Activated naive CD4-positive, alpha-beta T cell treated with anti-CD3 and anti-CD28 coated beads, Interleukin-2, amount 50 U/mL, for 72 hours (primary cell): ENCODE measurements at places on chromosomes 2 and 18. TPM values are rescaled to one million over a fixed set of nuclear protein-coding genes. Genes with fewer than 3 reads are reported as not detected.

COL5A2 gene
- total RNA-seq, result 2.9 TPM

TMEM163 gene
- total RNA-seq, result 0.16 TPM

PLCD4 gene
- total RNA-seq, result 0.36 TPM

ERFE gene
- 0.60 TPM for total RNA-seq

DNA sequence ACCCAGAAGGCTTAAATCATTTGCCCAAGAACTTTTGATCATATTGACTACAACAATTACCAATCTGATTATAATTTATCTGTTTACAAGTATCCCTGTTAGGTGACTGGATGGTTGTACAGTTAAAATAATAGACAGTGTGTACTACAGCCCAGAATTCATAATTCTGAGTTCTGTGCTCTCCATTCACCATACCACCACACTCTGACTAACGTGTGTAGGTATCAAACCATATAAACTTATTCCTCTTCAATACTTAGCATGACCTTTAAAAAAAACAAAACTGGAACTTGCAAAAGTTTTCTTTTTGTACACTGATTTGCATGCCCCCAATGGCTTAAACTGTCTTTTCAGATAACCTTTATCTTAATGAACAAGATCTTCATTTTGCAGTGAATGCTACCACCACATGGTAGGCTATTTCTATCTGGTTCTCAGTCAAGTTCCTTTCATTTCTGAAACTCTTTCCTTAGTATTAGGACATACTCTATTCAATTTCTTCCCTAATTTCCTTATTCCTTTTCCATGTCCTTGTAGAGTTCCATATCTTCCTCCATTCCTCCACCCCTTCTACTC, 50.9 kb downstream of the SOS1 start:
- DNase-seq, result no peak

GRCh38 chr18:59461171-59461570, 102.1 kb upstream of the LMAN1 start:
- DNase-seq, result no peak

- no peak for DNase-seq
Observed at GRCh38 chr2:241033336-241033987, 35.0 kb downstream of the SNED1 start.

DNA sequence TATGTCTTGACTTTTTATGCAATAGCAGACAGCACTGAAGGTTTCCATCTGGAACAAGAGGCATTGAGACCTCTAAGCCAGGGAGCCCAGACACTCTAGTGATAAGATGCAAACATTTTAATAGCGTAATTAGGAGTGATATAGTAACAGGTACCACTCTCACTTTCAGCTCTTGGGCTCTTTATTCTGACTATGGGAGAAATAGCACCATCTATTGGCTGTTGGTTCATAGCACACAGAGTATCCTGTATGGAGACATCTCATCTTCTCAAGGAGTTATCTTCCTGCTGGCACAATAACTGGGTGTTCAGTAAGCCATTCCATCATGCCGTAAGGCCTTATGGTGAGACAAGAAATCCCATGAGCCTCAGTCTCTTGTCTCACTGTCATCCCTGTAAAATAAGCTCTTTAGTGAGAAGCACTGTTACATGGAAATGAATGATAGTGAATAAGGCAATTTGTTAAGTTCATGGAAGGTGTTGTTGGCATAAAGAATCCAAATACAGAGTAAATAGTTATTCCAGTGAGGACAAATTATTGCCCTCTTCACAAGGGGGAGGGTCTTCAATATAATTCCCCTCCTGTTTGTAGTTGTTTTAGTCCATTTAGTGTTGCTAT, 48.3 kb downstream of the THUMPD2 start:
- no peak for DNase-seq

GRCh38 chr2:112229348-112229747, 25.5 kb downstream of the ZC3H8 start:
- no peak for DNase-seq

GRCh38 chr2:148726228-148726627, 81.7 kb downstream of the EPC2 start:
- no peak for DNase-seq

GRCh38 chr2:138238908-138239307, 262.7 kb upstream of the SPOPL start:
- DNase-seq, result no peak

GRCh38 chr2:70412294-70413070, 110.6 kb upstream of the FAM136A start:
- no peak for DNase-seq

DNA sequence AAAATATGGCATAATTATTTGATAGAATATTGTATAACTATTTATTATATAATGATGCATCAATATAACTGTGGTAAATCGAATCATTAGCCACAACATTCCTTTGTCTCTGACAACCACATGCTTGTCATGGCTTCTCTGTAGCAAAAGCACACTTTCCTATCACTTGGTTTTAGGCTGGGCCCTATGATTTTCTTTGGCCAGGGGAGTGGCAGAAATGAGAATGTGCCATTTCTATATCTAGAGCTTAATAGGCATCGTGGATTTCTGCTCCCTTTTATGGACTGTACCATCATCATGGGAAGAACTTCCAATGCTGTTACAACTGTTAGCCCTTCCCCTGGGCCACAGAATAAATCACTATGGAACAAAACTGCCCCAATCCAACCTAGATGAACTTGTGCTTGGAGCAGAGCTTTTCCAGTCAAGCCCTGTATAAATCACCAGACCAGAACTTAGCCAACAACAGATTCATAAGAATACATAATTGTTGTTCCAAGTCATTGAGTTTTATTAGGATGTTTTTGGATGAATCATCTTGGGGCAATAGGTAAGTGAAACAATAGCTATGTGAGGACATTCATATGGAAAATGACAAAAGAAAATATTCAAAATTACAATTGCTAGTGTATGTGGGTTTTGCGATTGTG, 715.8 kb downstream of the ERBB4 start:
- no peak for DNase-seq

DNA sequence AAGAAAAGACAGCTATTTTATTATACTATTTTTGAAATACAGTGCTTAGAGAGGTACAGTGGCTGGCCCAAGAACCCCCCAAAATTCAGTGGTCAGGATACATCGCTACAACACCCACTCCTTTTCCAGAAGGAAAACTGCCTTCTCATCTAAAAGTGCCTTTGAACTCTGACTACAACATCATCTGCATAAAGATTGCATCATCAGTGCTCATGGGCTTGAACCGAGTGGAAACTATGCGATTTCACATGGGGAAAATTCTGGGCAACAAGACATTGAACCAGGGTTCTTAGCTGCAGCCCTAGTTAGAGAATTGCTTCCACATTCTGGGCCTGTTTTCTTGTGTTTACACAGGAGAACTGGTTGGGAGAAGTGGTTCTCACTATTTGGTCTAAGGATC, 294.6 kb upstream of the SLC14A2 start:
- no peak for DNase-seq

DNA sequence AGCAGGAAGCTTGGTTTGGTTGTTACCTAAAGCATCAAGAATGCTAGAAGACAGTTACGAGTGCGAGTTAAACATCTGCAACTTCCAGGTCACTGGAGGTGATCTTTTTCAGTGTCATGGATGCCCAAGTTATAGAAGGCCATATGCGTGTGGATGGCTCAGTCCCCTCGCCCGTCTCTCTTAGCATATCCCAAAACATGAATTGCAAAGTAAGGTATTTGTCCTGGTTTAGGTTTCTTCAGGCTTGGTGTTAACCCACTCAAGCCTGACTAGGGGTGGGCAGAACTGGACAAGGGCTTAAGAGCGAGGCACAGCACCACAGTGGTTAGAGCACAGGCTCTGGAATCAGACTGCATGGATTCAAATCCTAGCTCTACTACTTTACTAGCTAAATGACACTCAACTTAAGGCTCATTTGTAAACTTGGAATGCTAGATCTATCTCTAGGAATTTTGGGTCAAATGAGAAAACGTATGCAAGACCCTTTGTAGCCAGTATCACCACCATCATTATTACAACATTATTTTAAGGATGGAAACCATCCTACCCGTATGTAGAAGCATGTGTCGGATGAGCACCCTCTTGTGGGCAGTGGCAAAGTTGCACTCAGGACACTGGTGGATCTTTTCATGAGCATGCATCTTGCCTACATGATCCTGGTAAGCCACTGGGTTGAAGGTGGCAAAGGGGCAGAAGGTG, 11.2 kb downstream of the ZNF142 start:
- no peak for DNase-seq

DNA sequence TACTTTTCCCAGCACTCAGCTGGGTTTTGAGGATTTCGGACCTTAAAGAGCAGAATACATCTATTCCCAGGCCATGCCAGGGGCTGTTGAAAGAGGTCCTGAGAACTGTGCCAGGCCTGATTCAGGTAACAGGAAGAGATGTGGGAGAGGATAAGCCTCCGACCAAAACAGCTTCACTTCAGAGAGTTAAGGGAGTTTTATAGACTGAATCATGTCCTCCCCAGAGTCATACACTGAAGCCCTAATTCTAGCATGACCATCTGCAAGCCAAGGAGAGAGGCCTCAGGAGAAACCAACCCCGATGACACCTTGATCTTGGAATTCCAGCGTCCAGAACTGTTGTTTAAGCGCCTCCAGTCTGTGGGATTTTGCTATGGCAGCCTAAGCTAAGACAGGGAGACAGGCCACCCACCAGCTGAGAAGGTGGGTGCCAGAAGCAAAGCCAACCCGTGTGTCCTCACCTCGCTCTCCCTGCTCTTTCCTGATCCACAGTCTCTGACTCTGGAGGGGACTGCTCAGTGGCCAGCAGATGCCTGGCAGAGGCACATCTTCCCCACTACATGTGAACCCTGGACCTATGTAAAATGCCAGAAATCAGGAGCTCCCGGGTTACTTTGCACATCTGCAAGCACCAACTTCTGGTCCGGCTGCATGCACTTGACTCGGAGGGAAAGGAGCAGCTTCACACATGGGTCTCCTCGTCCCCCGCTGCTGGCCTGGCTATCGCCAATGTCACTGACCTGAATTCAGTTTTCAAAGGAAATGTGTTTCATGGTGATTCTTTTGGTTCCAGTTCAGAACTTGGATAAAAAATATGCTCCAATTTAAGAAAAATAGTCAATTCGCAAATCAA, 116.8 kb upstream of the EPC2 start:
- no peak for DNase-seq

DNA sequence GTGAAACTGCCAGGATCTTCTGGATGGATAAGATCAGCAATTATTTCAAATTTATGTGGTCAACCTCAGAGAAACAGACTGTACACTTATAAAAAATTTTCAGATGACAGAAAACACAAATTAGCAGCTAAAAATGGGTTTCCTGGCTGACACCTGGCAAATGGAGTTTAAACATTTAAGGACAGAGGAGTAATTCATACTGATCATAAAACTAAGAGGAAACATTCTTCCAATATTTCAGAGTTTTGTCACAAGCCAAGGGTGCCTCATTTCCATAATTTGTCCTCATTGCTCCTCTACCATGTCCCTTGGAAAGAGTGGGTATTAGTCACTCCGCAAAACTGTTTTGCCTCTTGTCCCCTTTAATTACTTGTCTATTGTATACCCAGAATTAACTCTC, 70.2 kb downstream of the TMEFF2 start:
- no peak for DNase-seq

DNA sequence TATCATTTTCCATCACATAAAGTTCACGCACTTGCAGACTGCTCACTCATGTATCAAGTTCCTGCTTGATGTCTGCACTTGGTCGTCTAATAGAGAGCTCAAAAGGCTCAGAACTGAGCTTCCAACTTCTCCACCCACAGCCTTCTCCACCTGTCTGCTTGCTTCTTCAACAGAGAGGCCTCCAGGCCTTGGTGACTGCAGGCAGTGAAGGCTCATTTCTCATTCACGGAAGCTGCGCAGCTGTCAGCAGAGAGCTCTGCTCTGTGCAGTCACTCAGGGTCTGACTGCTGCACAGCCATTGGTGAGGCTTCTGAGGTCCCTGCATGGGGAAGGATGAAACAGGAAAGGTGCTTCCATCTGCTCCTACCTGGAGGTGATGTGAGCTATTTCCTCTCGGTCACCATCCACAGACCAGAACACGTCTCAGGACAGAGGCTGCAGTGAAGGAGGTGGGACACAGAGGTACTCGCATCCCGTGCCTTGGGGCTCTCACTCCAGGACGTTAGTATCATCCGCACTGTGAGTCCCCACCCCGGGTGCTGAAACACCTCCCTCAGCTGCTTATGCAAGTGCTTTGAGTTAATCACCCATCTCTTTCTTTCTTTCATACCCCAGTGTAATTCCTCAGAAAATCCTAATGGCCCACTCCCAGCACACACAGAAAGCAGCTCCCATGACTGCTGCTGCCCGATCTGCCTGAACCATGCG, 126.2 kb downstream of the TMEM18 start:
- DNase-seq, result no peak

GRCh38 chr2:202933139-202933510, 21.1 kb downstream of the CARF start:
- DNase-seq, result no peak

DNA sequence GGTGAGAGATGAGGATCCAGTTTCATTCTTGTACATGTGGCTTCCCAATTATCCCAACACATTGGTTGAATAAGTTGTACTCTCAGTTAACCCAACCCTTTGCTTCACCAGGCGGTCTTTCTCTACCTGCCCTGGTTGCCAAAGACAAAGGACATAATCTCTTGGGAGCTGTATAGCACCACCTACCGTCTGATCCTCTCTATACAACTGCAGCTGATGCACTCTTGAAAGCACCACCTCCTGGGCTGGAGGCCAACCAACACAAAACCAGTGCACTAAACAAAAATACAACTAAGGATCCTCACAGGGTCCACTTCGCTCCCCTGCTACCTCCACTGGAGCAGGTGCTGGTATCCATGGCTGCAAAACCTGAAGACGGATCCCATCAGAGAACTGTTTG, 473.6 kb upstream of the NRXN1 start:
- no peak for DNase-seq

GRCh38 chr2:222434204-222434603, 9.9 kb downstream of the SGPP2 start:
- DNase-seq, result no peak
